ENCODE measurements at places on chromosomes 12 and 14.

DNA sequence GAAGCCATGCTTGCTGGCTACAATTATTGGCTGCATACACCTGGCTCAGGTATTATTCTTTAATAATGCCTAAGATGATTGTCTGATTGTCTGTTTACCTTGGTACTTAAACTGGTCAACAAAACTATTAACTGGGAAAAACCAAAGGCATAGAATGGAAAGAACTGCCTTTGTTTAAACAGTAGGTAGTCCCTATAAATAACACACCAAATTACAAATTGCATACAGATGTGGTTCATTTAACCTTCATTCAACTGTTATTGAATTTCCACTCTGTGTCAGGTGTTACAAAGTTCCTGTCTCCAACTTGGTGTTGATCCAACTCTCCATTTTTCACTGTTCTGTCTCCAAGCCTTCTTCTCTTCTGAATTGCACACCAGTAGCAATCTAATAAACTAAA, 79.8 kb upstream of the FSCB start:
- DNase-seq, result no peak

- DNase-seq, result peak; percentile 25
Measured at GRCh38 chr14:74592476-74593201, 19.4 kb downstream of the LTBP2 start.

GRCh38 chr12:18320036-18320617, 58.8 kb downstream of the PIK3C2G start:
- peak; percentile 87 for DNase-seq

- DNase-seq, result peak; percentile 8
Measured at GRCh38 chr14:57391517-57392195, 1.3 kb downstream of the NAA30 start.

DNA sequence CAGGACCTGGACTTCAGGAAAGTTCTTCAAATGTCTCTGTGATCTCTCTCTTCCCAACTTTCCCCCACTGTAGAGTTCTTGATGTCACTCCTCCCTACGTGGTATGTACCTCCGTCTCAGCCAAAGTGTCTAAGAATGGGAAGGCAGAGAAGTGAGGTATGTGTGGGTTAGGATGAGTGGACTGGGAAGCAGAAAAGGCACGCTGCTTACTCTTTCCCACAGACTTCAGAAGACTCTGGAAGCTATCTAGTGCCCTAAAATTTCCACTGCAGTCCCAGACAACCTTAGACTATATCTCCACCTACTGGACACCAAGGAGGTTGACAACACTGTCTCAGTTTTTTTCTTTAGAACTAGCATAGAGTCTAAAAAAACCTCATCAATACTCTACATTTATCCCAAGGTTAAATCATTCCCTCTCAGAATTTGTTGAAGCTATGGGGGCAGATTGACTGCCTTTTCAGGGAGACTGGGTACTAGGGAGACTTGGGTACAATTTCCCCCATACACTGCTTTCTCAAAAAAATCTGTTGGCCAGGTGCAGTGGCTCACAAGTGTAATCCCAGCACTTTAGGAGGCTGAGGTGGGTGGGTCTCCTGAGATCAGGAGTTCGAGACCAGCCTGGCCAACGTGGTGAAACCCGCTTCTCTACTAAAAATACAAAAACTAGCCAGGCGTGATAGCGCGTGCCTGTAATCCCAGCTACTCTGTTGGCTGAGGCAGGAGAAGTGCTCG, 20.6 kb upstream of the ITGA5 start:
- peak; percentile 82 for DNase-seq

DNA sequence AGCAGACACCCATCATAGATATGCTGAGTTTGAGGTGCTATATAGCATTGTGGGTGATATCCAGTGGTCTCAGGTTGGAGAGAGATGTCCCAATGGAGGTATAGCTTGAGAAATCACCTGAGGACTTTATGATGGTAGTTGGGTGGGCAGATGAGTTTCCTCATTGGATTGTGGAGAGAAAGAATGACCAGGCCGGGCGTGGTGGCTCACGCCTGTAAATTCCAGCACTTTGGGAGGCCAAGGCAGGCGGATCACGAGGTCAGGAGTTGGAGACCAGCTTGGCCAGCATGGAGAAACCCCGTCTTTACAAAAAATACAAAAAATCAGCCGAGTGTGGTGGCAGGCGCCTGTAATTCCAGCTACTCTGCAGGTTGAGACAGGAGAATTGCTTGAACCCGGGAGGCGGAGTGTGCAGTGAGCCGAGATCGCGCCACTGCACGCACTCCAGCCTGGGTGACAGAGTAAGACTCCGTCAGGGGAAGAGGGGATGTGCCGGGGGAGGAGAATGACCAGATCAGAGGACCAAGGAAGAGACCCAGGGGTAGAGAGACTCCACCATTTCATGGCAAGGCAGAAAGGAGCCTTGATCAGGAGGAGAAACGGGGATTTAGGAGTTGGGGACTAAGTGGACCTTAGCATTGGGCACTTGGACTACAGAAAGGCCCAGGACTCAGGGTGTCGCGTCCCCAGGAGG, 757 bp upstream of the PCK2 start:
- peak; percentile 26 for DNase-seq

GRCh38 chr14:87754520-87755223, 238.3 kb downstream of the GALC start:
- no peak for DNase-seq

- DNase-seq, result peak; percentile 7
Measured at GRCh38 chr12:120037851-120038250, 48.8 kb downstream of the BICDL1 start.

DNA sequence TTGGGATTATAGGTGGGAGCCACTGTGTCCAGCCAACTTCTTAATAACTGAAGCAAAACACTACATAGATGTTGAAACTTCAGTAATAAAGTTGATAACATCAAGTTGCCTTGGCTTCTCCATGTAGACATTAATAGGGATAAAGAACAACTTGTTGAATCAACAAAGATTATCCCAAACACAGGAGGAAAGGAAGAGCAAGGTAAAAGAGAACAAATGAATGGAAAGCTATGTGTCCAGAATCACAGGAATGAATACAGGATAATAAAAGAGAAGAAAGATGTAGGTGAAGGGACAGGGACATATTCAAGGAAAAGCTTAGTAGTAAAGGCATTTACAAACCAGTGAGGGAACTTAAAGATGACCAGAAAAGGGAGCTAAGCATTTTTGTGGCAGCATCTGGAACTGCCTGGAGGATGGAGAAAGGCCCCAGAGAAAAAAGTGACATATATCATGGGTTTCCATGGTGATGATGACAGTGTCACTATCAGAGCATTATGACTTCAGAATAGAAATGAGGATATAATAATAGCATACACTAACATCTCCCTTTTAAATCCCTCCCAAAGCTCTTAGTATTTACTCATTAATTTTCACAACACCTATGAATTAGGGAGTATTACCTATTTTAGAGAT, 24.0 kb upstream of the MDM1 start:
- no peak for DNase-seq

DNA sequence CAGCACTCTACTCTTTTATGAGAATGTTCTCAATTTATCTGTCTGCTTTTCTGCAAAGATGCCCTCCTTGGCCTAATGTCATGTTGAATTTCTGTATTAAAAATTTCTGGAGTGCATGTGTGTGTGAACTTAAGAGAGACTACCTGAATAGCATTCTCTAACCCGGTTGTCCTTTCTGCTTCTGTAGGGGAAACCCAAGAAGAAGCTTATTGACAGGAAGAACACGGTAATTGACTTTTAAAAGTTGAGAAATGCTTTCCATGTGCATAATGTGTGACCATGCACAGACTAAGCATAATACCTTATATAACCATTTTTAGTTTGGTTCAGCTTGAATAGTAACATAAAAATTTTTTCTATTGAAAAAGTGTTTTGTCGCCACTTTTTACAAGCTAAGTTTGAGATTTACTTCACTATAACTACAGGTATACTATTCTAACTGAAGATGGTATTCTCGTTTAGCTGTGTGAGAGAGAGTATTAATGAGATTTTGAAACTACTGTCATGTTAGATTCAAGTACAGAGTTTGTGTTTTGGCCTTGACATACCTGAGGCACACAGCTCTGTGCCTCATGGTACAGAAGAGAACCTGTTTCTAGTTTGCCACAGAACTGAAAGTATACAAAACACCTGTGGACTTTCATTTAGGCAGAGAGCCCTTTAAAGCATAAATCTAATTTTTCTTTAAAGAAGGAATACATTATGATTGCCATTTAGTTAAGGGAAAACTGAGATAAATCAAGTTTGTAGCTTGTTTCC, 96.8 kb downstream of the TTLL5 start:
- DNase-seq, result no peak

DNA sequence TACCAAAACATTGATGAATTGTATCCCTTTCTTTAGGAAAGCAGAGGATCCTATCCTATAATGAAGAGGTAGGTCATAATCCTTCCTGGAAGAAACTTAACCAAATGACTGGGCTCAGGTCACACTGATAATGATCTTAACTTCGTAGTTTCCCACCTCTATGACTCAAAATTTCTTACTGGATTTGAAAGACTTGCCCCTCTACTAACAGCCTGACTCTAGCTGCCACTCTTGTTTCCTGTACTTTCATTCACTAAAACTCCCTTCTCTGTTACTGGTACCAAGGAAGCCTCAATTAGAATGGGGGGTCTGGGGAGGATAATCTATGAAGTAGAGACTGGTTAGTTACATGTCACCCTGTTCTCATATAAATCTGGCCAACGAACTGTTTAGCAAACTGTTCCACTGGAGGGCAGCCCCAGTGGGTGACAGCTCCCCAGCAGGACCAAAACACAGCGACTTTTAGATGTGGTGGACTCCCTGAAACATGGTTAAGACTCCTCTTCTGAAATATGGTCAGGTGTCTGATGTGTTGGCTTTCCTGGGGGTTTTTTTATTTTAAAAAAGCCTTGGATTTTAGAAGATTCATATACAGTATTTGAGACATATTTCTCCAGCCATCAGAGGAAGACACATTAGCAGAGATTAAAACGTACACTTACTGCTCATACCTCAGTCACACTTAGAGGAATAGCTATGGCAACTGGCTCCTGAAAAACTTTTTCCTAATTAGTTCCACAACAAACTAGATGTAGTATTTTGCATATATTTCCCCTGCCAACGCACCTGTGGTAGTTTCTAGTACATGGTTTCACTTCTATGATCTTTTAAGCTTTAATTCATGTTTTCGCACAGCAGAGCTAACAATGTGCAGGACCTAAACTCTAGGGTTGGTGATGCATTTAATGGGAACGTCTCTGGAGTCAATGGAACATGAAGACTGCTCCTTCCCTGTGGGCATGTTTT, 72.3 kb downstream of the ACADS start:
- DNase-seq, result no peak

DNA sequence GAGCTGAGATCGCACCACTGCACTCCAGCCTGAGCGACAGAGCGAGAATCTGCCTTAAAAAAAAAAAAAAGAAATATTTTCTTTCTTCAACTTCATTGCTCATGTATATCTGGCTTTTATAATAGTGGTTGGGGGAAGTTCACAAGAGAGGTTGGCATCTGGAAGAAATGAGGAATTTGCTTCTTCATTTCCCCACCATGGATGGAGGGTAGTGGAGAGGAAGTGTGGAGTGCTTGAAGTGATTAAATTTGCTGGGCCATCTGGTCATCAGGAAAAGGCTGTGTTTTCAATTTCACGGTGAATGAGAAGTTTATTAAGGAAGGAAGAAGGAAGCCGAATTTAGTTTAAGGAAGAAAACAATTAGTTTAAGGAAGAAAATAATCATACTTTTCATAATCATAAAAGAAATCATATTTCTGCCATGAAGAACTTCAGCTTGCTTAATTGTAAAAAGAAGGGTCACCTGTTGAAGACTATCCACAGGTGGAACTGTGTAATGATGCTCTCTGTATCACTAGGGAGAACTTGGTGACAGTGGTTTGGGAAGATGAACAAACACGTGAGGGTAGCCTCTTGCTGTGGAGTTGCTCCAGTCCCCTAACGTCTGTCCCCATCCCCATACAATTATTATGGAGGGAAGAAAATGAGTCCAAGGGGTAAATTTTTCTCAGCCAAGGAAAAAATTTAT, 197.3 kb upstream of the ARHGAP5 start:
- no peak for DNase-seq

GRCh38 chr12:123129621-123130020, 21.3 kb downstream of the PITPNM2 start:
- DNase-seq, result no peak

- no peak for DNase-seq
Measured at GRCh38 chr12:14240873-14241220, 124.6 kb upstream of the ATF7IP start.

- DNase-seq, result no peak
Measured at GRCh38 chr12:28176295-28176694, 14.0 kb upstream of the CCDC91 start.

DNA sequence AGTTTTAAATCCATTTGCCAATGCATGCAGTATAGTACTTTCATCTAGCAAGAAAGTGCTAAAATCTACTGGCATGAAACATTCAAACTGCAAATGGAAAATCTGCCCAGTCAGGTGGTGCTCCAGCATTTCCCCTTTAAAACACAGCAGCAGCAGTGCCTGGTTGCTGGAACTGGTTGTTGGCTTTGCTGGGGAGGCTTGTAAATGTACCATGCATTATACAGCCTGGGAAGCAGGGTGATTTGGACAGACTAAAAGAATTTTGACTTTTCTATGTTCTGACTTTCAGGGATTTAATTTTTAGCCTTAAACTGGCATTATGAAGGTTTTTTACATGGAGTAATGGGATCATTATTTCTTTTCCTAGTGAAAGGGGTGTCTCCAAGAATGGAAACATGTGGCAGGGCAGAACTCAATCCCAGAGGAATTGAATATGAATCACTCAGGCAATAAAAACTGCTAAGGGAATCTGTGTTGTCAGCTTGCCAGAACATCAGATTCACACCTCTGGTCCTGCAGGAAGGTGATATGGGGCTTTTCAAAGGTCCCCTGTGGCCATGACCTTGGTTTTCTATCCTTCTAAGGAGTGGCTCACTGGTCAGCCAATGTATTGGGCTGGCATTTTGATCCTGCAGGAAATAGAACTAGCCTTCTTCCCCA, 9.0 kb upstream of the PAX9 start:
- DNase-seq, result no peak

DNA sequence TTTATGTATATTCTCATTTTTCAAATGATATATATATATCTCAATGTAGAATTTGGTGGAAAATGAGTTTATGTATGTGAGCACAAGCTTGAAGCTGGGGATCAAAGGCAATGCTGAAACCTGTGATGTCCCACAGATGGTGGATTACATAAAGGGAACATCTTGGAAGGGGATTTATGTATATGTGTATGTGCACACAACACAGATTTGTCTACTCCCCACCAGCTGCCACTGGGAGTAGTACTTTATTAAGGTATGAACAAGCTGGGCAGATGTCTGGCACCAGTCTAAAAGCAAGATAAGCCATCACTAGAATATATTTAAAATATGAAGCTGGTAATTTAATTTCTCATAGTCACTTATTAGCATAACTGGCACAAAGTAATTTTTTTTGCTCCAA, 895.6 kb downstream of the SLC6A15 start:
- DNase-seq, result no peak

GRCh38 chr12:98416845-98417244, 98.5 kb upstream of the TMPO start:
- no peak for DNase-seq

Data from trophoblast cell (in vitro differentiated cells and primary cell).